ENCODE measurements at places on chromosomes 6 and 20.
A peak's percentile ranks its signal among the peaks of the same experiment; 100 is the strongest.

- ATAC-seq, result peak; percentile 97
These were observed 24.8 kb downstream of the C6orf15 start for GRCh38 chr6:31087494-31088089.

DNA sequence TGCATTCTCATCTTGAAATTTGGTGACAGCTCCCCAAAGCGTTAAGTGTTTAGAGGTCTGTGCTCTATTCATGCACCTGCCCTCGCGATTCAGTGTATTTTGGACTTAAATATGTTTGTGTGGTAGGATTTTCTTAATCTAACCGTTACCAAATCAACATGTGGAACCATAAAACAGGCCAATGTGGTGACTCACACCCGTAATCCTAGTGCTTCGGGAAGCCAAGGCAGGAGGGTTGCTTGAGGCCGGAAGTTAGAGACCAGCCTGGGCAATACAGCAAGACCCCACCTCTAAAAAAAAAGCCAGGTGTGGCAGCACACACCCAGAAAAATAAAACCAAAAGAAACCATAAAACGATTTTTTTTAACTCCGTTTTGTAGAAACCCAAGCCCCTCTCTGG, 31.5 kb downstream of the PYGB start:
- no peak for ATAC-seq

DNA sequence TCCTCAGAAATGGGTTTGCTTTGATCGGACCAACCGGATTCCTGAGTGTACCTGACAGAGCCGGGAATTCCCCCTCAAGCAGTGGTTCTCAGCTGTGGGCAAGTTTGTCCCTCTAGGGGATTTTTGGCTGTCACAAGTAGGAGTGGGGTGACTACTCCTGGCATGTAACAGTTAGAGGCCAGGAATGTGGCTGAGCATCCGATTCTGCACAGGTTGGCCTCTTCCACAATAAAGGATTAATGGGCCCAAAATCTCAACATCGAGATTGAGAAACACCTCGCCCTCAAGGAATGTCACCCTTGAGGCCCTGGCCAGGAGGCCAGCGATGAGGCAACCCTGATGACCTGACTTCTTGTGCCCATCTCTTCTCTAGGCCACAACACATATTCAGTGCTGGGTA, 7.9 kb downstream of the AGPAT4 start:
- ATAC-seq, result no peak

DNA sequence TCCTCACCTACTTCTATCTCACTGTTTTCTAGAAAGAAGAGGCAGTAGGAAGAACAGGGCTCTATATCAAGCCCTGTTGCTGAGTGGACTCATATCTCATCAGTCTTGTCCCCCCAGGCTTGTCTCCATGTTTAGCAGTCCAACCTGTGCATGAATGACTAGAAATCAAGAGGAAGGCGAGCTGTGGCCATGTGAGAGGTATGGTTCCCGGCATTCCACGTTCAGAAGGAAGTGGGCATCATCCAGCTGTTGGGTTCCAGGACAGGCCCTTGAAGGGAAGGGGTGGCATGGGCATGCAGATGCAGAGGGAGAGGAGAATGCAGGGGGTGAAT, 176.6 kb downstream of the MRPL14 start:
- ATAC-seq, result no peak

- ATAC-seq, result peak; percentile 55
These were observed 8.3 kb downstream of the CCM2L start for GRCh38 chr20:32018269-32019155.

DNA sequence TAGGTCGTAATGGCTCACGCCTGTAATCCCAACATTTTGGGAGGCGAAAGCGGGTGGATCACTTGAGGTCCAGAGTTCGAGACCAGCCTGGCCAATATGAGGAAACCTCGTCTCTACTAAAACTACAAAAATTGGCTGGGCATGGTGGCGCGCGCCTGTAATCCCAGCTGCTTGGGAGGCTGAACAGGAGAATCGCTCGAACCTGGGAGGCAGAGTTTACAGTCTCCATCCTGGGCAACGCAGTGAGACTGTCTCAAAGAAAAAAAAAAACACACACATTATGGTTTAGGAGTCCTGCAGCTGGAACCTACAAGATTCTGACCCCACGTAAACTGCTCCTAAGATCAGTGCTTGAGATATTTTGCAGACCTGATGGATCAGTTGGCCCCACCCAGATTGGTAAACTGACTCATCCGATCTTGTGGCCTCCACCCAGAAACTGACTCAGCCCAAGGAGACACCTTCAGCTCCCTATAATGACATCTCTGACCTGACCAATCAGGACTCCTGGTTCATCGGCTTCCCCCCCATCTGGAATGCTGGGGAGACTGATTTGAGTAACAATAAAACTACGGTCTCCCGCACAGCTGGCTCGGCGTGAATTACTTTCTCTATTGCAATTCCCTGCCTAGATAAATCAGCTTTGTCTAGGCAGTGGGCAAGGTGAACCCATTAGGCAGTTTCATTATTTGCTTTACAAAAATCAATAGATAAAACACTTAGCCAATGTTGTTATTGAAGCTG, 96.2 kb upstream of the BTN3A2 start:
- ATAC-seq, result no peak

DNA sequence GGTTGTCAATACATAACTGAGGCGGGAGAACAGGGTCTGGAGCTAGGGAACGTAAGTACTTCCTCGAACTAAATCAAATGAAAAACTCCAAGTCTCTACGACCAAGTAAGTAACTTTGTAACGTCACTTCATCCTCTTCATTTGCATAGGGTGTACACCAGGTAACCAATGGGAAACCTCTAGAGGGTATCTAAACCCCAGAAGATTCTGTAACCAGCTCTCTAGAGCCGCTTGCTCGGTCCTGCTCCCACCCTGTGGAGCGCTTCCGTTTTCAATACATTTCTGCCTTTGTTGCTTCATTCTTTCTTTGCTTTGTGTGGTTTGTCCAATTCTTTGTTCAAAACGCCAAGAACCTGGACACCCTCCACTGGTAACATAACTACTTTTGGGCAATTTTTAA, 133.5 kb upstream of the TMEM170B start:
- ATAC-seq, result no peak

GRCh38 chr6:138562691-138563090, 63.4 kb upstream of the NHSL1 start:
- ATAC-seq, result no peak

DNA sequence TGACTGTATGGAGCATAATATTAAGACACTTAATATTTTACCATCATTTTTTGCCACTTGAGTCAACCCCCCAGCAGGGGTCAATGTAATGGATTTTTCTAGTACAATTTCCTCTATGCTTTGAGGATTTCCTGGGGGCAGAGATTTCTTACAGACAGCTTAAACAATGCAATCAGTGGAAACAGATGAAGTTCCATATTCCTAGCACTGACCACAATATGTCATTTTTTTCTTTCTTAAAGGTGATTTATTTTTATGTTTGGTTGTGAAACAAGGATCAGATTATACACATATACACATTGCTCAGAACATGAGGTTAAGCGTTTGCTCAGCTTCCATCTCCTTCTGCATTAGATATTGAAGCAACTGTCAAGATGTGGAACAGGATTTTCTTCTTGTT, 82.0 kb upstream of the ID4 start:
- no peak for ATAC-seq

- ATAC-seq, result no peak
These were observed 1096.4 kb upstream of the MAP3K7 start for GRCh38 chr6:91683240-91683639.

DNA sequence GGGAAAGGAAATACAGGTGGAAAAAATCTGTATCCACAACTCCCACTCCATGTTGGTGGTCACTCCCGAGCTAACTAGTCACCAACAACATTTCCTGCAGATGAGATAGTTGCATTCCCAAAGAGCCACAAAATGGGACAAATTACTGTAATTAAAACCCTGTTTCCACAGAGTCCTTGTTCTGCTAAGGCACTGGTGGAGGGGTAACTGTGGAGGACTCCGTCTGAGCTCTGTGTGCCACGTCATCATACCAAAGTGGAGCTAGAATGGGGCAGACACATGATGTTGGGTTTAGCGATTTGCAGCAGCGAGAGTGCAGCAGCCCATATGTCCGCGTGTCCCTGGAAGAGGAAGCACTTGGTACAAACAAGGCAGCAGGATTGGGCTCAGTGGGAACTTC, 172.5 kb upstream of the KCNK16 start:
- no peak for ATAC-seq

DNA sequence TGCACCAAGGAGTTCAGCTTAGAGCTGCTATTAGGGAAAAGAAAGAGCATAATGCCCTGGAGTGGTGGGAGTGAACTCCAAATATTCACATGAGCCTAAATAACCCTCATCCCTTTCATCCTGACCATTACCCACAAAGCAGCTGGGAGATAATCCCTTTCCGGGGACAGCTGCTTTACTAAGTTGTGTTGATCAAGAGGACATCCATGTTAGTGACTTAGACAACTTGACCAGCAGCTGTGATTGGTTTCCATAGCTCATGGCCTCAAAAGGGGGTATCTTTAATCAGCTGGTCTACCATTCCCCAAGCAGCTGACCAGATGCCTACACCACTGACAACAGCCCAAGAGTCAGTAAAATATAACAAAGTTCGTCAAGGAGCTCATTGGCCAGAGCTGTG, 75.8 kb upstream of the LY86 start:
- no peak for ATAC-seq

DNA sequence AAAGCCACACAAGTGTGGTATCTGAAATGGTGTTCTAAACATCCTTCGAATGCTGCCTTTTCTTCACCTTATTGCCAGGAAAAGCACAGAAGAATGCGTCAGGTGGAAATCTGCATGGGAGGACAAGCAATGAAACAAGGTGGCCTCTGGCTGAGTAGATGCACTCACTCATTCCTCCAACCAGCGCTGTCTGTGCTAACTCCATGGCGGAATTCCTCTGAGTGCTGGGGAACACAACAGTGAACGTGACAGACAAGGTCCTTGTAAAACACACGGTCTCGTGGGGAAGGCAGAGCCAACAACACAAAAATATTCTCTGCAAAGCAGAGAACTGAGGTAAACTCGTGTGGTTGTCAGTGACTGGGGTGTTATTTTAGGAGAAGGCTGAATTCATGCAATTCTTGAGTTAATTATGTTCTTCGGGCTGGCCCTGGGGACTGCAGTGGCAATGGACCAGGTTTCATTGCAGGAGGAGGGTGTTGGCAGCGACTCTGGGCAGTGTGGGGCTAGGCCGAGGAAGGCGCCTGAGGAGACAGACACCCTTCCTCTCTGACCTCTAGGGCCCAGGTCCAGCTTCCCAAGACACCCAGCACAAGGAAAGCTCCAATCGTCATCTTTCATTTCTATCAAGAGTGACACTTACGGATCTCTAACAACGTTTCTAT, 339.7 kb downstream of the PRKN start:
- ATAC-seq, result no peak

GRCh38 chr6:15876406-15876805, 213.6 kb upstream of the DTNBP1 start:
- peak; percentile 52 for ATAC-seq

DNA sequence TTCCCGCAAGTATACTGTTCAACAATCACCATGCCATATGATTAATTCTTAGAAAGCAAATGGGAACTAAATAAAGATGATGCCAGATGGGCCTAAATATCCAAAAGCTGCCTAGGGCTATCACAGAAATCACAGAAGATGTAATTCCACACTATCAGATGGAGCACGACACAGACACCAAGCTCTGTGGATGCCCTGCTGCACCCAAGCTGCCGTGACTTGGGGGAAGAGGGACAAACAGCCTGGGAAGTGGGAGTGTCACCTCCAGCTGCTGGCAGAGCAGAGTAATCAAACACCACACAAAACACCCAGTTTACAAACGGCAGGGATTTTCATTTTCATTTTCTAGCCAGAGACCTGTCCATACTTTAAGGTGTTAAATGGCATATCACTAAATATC, 35.7 kb downstream of the PDE10A start:
- no peak for ATAC-seq

DNA sequence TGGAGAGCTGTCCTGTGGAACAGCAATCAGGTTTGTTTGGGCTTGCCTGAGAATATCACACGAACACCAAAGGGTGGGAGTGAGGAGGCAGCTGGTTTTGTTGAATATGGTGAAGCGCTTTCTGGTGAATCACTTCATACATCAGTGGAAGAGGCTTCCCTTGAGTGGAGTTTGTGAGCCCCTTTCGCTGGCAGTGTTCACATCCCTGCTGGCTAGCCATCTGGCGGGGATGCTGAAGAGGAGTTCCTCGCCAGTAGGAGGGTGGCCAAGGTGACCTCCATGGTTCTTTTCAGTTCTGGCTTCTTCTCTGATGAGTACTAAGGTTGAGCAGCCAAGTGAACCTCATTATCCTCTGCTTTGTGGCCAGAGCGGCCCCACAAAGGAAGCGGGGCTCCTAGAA, 37.7 kb upstream of the RNF8 start:
- no peak for ATAC-seq

DNA sequence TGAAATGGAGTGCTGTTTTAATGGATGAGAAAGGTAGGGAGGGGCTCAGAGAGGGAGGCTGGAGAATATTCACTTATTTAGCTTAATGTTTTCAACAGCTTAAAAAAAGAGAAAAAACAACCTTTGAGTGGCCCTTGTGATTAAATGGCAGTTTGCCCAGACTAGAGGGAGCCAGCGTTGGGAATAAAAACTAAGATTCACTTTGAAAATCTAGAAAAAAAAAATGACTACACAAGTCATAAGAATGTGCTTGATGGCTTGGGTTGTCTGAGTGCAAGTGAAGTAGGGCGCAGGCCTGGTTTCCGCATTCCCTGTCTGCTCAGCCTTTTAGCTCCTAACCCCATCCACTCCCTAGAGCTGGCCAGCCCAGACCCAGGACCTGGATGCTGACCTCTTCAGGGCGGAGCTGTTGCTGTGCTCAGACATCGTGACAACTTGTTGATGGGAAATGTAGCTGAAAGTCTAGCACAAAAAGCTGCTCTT, 28.9 kb downstream of the UTRN start:
- no peak for ATAC-seq

DNA sequence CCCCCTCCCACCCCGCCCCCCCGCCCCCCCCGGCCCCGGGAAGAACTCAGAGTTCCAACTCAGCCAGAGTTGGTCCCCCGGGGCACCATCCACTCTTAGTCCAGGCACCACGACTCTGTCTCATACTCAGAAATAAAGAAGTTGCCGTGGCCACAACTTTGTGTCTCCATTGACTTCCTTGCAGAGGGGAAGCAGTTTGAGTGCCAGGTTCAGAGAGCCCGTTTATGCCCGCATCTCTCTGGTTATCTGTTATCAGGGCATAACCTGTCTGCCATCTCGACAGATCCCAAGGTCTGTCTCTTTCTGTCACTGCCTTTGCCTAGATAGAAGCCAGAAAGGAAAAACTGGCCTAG, 605 bp downstream of the CDC5L start:
- no peak for ATAC-seq

GRCh38 chr20:24999568-24999967, 7.0 kb upstream of the APMAP start:
- ATAC-seq, result no peak

All from activated CD4-positive, CD25-positive, alpha-beta regulatory T cell treated with anti-CD3 and anti-CD28 coated beads, Interleukin-2, amount 50 U/mL, for 24 hours (primary cell).